IPS DF 19.7 (cell line): ENCODE measurements at places on chromosomes 7 and 10.
A peak's percentile ranks its signal among the peaks of the same experiment; 100 is the strongest.

DNA sequence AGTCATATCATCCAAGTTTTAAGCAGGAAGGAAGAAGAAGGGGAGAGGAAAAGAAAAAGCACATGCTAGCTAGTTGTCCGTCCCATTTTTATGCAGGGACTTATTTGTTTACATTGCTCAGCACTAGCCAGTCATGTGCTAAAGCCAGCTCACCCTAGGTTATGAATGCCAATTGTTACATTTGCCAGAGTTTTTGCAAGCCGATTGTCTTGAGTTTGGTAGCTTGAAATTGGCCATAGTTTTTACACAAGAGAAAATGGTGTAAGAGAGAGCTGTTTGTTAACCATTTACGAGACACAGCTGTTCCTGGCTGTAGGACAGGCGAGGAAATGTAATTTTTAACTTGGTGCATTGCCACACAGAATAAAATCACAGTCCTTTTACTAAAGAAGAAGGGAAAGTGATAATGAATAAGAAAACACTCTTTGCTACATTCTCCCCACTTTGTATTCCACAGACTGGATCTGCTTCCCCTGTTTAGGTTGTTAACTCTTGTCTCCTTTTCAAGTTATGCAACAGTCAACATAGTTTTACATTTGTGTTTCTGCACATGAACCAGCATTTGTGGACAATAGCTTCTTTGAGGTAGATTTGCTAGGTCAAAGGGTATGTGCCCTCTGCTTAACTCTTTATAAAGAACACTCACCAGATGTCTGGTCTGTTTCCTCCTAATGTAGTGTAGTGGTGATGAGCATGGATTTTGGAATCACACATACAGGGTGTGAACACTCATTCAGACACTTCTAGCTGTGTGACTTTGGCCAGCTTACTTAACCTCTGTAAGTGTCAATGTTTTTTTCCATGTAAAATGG, 357.2 kb downstream of the LRMDA start:
- DNase-seq, result peak; percentile 3

DNA sequence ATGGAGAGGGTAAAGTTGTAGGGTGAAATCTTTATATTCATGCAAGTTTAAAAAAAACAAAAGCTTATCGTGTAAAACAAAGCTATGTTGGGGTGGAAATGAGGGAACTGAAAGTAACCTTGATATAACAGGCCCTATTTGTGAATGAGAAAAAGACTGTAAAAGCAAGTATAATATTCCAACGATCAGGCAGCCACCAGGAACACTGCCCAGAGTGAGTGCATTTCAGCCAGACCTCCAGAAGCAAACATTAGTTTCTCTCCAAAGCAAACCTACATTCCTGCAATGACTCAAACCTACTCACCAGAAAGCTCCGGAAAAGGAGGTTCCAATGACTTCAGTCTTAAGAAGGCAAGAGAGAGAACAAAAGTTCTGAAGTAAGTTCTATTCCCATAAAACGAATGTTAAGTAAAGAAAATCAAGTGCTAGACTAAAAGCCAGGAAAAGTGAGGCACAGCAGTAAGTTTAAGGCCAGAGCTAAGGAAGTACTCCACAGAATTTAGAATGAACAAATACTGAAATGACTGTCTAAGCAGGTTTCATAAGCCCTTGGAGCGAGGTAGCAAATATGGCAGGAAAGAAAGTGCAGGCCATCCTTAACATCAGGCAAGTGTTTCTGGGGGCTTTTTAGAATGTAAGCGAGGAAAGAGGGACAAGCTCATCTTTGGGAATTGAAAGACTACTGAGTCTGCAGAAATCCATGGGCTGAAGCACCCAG, 493.1 kb downstream of the XPNPEP1 start:
- no peak for DNase-seq

DNA sequence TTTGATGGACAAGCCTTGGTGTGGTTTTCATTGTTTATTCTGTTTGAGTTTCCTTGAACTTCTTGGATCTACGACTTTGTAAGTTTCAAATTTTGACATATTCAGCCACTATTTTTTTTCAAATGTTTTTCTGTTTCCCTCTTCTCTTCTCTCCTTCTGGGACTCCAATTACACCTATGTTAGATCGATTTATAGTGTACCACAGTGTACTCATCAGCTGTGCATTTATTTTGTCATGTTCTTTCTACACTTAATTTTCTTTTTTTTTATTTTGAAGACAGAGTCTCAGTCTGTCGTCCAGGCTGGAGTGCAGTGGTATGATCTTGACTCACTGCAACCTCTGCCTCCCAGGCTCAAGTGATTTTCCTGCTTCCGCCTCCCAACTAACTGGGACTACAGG, 16.2 kb downstream of the OLAH start:
- DNase-seq, result no peak

DNA sequence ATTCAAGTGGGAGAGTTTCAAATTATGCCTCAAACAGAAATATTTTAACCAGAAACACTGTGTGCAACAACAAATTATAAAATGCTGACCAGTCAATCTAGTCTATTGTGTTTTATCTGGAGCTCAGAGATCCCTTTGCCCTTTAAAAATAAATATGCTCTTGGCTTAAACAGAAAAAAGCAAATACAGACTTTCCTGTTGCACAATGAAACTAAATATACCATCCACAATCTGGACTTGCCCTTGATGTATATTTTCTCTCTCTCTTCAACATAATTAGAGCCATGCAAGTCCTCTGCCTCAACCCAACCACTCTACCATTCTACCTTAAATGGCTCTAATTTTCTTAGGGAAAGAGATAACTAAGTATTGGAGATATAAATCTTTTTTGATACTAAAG, 34.9 kb downstream of the ASAH2 start:
- DNase-seq, result no peak

DNA sequence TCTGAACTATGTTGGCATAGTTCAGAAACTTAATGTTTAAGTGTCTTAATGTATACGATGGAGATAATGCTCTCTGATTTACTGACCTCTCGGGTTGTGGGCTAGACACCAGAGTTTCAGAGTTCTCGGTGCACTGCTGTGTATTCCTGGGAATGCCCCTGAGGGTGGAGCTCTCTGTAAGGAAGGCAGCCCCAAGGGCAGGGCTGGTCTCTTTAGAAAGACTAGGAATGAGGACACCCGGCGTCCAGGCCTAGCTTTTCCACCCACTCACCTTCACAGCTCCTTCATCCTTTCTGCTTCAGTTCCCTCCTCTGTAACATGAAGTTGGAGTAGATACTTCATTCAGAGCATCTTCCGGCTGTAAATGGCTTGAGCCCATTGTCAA, 536.6 kb upstream of the GALNT17 start:
- no peak for DNase-seq

GRCh38 chr10:133168617-133169031, 8.6 kb downstream of the KNDC1 start:
- DNase-seq, result no peak

DNA sequence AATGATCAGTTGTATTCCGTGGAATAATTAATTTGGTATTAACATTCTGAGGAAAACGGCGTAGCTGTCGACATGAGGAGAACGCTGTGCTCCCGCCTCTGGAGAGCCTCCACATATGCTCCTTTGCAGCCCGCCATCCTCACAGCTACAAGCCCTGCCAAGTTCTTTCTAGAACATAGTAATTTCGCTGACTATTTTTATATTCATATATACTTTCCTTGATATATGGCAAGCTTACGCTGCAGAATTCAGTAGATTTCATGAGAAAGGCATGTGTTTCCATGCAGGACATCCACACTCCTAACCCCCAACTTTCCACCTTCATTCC, 45.2 kb downstream of the TBXAS1 start:
- no peak for DNase-seq

DNA sequence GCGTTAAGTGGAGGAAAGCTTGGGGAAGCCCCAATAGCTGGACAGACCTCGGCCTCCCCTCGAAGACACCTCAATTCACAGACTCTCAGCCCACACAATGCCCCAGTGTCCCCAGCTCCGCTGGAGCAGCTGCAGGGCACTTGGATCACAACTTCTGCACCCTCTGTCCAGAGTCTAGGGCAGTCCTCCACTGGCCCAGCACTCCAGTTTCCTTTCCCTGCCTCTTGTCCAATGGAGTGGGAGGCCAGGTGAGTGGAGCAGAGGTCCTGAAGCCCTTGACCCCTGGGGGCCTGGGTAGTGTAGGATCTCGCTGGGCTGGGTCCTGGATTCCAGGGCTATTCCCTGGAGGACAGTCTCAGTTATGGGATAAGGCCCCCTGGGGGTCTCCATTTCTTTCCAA, 11.9 kb downstream of the SFRP5 start:
- no peak for DNase-seq

- DNase-seq, result no peak
These were observed 69.8 kb downstream of the ADD3 start for GRCh38 chr10:110077436-110078130.

GRCh38 chr10:58373442-58373827, 11.8 kb upstream of the TFAM start:
- DNase-seq, result no peak

- no peak for DNase-seq
These were observed 85.3 kb downstream of the ZNF33B start for GRCh38 chr10:42553064-42553407.

GRCh38 chr7:12031638-12032037, 179.5 kb upstream of the TMEM106B start:
- DNase-seq, result peak; percentile 64

DNA sequence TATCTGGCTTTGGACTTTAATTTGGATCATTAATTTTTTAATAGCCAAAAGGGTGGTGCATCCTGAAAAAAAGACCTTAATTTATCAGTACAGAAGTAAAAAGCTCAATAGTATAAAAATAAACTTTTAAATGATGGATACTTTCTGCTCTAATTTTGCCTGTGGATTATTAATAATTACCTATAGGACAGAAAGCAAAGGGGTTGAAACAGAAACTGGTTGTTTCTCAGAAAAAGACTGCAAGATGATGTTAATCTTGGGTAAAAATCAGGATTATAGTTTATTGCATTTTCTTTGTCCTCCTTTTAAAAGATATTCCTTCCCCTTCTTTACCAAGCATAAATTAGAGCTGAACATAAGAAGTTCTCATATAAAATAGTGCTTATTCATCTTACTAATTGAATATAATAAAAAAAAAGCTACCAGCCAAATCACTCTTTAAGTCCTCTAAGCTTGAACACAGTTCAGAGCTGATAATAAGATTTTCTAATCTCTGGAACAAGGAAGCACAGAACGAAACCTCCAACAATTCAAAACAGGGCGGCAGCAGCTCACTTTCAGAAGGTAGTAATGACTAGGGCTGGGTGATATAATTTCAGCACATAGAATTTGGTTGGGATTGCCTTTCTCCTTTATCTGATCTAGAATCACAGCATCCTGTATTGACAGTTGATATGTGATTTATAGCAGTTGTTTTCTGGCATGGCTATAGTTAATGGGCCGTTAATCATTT, 8.1 kb upstream of the GPR85 start:
- no peak for DNase-seq

- no peak for DNase-seq
These were observed 735.0 kb upstream of the PHF14 start for GRCh38 chr7:10238641-10239040.

DNA sequence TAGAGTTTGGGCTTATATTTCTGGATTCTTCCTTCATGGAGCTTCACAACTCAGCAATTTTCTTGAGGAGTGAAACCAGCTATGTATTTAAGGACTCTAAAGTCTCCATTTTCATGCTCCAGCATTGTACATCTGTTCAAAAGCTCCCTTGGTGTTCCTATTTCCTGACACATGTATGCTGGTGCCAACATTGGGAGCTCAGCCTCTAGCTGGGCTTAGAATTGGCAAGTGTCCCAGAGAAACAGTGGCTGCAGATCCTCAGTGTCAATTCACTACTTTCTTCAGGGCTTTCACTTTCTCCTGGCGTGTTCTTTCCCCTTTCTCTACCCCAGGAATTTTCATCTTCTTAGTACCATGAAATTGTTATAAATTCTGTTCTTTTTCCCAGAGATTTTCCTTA, 103.1 kb downstream of the ZNF467 start:
- DNase-seq, result no peak

DNA sequence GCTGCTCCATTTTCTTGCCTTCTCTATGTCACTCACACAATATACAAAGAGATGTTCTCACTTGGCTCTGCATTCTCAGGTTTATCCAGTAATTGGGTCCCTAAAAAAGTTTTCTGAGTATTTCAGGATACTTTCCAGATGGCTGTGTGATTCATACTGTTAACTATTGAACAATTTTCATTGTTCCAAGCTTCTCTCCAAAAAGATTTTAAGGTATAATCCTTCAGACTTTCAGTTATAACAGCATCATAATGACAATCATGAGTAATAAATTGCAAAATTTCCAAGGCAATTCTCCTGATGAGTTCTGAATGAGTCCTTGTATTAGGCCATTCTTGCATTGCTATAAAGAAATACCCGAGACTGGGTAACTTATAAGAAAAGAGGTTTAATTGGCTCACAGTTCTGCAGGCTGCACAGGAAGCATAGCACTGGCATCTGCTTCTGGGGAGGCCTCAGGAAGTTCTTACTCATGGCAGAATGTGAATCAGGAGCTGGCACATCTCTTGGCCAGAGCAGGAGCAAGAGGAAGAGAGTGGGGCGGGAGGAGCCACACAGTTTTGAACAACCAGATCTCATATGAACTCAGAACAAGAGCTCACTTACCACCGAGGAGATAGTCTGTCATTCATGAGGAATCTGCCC, 148.1 kb downstream of the SLC16A9 start:
- no peak for DNase-seq

DNA sequence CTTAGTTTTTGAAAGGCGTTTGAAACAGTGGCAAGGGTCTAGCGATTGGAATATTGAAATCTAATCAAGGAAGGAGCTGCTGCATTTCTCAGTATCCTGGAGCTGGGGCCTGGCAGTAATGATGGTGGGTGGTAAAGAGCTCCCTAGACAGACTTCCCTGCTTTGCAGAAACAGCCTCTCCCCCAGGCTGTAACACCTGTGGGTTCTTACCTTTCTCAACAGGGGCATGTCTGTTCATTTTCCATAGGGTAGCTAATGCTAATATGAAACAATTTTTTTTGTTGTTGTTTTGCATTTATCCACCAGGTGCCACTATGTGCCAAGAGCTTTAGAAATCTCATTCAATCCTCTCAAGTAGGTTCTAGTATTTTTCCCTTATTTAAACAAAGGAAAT, 345.5 kb downstream of the REEP3 start:
- no peak for DNase-seq

- no peak for DNase-seq
These were observed 16.8 kb upstream of the ZNF467 start for GRCh38 chr7:149790146-149790548.

DNA sequence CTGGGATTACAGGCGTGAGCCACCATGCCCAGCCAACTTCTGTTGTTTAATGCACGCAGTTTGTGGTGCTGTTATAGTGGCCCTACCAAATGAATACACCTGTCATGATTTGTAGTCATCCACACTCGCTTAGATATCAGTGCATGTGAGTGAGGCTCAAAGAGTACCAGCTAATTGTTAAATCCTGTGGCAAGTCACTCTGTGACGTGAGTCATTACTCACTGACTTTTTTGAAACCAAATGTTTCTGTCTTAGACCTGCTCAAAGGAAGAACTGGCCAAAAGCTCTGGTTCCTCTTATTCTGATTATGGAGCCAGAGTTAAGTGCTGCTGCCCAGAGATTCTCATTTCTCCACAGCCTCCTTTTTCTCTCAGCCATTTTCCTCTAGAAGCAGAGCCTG, 109.4 kb downstream of the PRKAG2 start:
- no peak for DNase-seq

DNA sequence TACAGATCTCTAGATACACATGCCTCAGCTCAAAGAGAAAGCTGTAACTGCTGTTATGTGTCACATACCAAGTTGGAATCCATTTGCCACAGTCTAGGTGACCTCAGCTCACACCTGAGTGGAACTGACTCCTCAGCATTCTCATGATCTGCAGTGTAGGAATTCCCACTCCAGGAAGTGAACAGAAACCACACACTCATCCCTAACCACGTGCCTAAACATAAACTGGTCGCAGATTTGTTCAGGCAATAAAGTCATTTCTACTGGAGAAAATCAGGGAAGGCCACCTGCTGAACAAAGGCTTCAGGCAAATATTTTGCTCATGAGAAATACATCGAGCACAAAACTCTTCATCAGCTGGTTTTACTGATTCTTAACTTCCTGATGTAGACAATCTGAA, 23.0 kb upstream of the ZMYND11 start:
- no peak for DNase-seq
